Stimulated activated naive CD8-positive, alpha-beta T cell treated with anti-CD3 and anti-CD28 coated beads, Interleukin-15, amount 100 ng/mL, for 72 hours (primary cell): ENCODE measurements at places on chromosomes 5 and 9.

GRCh38 chr9:109441296-109441695 is 56.8 kb downstream of the PTPN3 start:
- no peak for DNase-seq

GRCh38 chr5:142529626-142530278 is 156.1 kb downstream of the FGF1 start:
- DNase-seq, result no peak

DNA sequence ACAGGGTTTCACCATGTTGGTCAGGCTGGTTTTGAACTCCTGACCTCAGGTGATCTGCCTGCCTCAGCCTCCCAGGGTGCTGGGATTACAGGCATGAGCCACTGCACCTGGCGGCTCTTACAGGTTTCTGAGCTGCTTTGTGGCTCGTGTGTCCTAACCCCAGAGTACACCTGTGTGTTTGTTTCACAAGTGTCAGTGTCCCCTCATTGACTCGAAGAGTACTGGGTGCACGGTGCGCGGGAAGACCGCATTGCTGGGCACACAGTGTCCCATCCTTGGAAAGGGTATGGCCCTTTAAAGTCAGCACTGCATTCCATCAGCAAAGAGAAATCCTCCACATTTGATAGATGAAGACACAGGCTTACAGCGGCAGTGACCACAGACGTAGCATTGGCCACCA is 23.8 kb downstream of the NDST1 start:
- DNase-seq, result no peak

GRCh38 chr5:90534922-90535321 is 5.5 kb upstream of the LYSMD3 start:
- no peak for DNase-seq

DNA sequence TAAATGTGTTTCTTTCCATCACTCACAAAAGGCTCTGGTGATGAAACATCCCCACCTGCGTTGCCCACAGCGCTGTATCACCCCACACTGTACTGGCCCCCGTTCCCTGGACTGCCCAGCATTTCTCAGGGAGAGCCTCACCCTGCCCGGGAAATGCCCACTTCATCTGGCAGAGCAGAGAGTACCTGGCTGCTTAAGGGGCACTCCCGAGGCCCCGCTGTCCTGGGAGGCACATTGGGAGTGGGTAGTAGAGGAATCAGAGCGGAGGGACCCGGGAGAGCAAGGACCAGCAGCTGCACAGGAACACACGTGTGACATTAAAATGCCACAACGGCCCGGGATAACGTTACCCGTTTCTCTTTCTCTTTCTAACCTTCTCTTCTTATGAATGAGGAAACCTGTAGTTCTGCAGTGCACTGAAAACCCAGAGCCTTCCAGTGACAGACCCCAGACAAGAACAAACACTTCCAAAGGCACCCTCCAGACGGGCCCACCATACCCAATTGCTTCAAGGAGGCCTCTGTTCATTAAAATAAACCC is 110.0 kb downstream of the ROR2 start:
- no peak for DNase-seq

DNA sequence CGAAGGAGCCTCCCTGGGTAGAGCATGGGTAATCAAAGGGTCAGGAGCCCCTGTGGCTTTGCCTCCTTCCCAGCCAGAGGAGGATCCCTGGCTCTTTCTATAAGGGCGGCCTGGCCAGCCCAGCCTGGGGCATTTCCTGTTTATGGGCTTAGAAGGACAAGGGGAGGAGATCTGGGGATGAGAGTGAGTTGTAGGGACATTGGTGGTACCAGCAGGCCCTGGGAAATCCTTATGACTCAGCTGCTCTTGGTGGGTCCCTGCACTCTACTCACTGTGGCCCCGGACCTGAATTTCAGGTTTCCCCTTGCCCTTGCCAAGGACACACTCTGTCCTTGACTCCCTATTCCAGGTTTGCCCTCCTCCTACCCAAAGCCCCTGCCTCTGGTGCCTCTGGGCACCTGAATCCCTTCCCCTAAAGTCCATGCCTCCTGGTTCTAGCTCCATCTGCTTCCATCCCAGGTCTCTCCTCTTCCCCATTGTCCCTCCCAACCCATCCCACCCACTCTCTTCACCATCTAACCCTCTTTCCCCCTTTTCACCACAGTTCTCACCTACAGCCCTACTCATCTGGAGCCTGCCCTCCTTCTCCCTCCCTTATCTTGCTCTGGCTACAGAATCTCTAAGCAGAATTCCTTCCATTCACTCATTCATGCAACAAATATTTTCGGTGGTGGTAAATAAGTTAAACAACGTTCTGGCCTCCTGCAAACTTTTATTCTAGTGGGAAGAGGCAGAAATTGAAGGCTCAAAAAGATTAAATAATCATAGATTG is 34.9 kb downstream of the PCDH1 start:
- DNase-seq, result no peak
